ENCODE measurements at places on chromosomes 1 and 21. TPM values are rescaled to one million over a fixed set of nuclear protein-coding genes. Genes with fewer than 3 reads are reported as not detected.

The INAVA gene
- 0.45 TPM for total RNA-seq

The CYYR1 gene
- total RNA-seq = 31.7 TPM

The JAM2 gene
- total RNA-seq = 78.1 TPM

The PTAFR gene
- 7.0 TPM for total RNA-seq

The KRTAP13-1 gene
- not detected for total RNA-seq

The C1orf185 gene
- total RNA-seq = not detected

The SAMD11 gene
- total RNA-seq = 6.4 TPM

The VWA5B1 gene
- total RNA-seq = not detected

The TFF1 gene
- not detected for total RNA-seq

The FTCD gene
- total RNA-seq = 2.9 TPM

The TMPRSS15 gene
- not detected for total RNA-seq

The CHRM3 gene
- 1.4 TPM for total RNA-seq

The CA14 gene
- 0.71 TPM for total RNA-seq

The CELA2B gene
- not detected for total RNA-seq

The FNBP1L gene
- total RNA-seq = 25.5 TPM

The TCHHL1 gene
- total RNA-seq = not detected

The KRTAP10-4 gene
- total RNA-seq = not detected

The WDR3 gene
- total RNA-seq = 18.5 TPM

The VANGL2 gene
- total RNA-seq = 7.1 TPM

All from sciatic nerve (tissue), 2 donors.